ENCODE measurements at places on chromosomes 5 and 9.

DNA sequence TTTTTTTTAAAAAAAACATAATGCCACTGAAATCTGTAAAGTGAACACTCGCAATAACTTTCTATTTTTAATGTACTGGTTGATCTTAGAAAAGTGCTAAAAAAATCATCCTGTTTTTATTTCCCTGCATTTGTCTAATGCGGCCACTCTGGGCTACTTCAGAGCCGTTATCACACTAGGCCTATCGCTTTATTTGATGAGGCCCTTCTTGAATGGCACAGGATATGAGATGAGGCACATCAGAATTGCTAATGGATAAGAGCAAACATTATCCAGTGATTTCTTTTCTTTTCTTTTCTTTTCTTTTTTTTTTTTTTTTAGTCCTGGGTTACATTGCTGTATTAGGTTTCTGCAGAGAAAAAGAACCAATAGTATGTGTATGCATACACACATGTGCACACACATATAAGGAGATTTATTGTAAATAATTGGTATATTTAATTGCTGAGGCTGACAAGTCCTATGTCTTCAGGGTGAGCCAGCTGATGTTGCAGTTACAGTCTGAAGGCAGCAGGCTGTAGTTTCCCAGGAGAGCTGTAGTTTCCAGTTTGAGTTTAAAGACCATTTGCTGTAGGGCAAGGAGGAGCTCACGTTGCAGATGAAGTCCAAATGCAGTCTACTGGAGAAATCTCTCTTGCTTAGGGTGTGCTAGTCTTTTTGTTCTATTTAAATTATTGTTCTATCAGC is 391.7 kb downstream of the MED10 start:
- DNase-seq = no peak

DNA sequence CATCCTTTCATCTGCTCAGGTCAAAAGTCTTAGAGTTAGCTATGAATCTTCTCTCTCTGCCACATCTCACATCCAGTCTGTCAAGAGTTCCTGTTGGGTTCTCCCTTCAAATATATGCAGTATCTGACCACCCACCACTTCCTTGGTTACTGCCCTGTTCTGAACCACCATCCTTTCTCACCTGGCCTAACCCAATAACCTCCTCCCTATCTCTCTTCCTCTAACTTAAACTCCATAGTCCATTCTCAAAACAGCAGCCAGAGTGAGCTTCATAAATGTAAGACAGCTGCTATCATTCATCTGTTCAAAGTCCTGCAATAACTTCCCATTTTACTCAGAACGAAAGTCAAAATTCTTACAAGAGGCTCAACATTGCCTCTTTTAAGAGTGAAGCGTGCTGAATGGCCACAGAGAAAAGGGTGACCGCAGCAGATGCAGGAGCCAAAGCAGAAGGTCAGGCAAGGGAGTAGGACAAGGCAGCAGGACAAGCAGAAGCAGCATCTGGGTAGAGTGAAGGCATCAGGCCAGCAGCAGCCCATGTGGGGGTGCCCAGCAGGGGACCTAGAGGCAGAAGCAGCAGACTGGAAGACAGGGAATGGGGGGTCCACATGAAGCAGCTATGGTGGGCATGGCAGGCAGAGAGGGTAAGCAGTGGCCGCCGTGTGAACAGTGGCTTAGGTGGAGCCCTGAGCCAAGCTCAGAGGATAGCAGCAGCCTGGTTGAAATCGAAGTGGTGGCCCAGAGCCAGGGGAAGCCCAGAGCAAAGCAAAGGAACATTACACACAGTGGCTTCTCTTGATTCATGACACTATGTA is 39.3 kb upstream of the CDC42SE2 start:
- peak; percentile 91 for DNase-seq

DNA sequence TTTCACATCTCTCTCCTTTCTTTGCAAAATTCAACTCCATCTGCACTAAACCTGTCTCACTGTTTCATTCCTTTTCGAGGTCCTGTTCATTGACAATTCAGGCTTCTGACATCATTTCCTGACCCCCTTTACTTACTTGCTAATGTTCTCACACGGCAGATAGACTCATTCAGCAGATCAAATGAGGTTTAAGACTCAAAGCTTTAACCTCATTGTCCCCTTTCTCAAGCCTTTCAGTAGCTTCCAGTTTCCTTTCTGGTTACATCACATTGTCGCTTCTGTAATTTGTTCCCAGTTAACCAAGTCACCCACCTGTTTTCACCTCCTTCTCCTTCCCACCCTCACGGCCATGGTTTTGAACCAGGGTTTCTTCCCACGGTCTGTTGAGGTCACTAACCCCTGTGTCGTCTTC is 143.4 kb upstream of the OTULINL start:
- DNase-seq = no peak

- no peak for DNase-seq
Measured at GRCh38 chr5:127536687-127537086, 19.2 kb downstream of the PRRC1 start.

DNA sequence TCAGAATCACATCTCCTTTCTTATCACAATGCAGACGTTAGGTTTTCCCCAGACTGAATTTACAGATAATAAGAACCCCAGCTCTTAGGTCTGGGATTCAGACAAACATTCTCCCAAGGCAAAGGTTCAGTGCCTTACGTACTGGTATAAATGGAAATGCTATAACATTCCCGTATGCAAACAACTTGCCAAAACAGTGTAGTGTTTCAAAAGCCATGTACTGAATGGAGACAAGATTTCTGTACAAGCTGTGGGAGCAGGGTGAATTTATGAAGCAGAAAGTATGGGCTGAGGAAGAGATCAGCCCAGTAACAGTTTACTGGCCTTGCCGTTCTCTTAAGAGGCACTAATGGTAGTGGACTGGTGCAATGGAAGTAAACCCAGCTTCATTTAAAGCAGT is 225.5 kb upstream of the ZNF462 start:
- no peak for DNase-seq

GRCh38 chr5:138141734-138142133 is 2.5 kb upstream of the NME5 start:
- DNase-seq = no peak

DNA sequence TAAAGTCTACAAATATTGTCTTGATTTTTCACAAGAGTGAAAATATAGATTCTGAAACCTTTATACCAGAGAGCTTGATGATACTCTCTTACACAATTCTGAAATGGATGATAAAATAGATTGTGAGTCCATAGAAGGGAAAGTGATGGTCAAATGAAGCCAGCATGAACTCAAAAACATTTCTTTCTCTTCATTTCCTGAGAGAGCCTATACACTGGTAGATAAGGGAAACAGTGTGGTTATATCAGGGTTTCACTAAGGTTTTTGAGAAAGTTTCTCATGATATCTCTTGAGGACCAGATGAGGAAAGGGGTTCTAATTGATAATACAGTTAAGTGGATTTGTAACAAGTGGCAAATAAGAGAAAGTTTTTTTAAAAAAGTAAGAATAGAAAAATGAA is 254.1 kb downstream of the PJA2 start:
- no peak for DNase-seq

DNA sequence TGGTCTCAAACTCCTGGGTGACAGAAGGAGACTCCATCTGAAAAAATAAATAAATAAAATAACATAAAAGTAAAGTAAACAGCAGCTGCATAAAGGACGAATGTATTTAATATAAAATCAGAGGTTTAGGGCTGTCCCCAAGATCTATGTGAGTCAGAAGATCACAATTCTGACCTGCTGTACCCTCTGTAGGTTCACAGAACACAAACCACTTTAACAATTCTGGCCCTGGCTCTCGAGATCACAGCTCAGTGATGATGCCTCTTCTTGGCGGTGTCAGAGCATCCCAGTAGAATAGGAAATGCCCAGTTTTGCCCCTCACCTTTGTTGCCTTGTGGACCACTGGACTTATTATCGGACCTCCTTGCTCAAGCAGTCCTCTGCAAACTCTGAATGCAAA is 380.9 kb downstream of the TLE1 start:
- DNase-seq = no peak

GRCh38 chr9:85215961-85216360 is 525.8 kb downstream of the AGTPBP1 start:
- no peak for DNase-seq

Data from suppressor macrophage (primary cell).